ENCODE measurements at places on chromosomes 5 and 9.

GRCh38 chr5:35030426-35031100 is 17.2 kb downstream of the AGXT2 start:
- DNase-seq: no peak

DNA sequence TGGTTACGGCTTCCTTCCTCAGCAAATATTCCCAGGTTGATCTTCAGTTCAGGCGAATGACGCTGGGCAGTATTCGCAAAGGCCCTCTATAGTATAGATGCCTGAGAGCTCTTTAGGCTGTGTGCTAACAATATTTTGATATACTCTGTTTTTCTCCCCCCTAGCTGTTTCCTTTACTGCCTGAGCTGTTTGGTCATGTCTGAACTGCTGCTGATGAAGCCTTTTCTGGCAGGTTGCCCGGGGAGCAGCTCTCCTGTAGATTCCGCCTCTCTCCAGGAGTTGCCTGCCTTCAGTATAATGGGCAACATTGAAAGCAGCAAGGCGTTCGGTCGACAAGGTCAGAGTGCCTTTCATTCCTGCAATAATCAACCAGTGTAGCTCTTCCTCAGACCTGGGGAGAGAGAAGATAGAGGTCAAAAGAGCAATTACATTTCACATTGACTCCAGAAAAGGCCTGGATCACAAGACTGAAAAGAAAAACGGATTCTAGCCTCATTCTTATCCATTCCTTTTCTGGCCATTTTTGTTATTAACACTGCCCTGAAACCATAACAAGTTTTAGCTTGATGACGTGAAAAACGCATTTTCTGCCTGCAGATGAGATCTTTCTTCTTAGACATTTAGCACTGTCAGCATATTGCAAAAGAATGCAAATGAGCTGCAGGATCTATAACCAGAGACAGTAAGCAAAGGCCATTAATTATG is 60.1 kb upstream of the ZNF608 start:
- DNase-seq: peak; percentile 62

- DNase-seq: peak; percentile 47
Observed at GRCh38 chr9:121169094-121169601, 32.5 kb downstream of the RAB14 start.

- no peak for DNase-seq
Observed at GRCh38 chr5:141343953-141344463, 379 bp downstream of the PCDHGA3 start.

DNA sequence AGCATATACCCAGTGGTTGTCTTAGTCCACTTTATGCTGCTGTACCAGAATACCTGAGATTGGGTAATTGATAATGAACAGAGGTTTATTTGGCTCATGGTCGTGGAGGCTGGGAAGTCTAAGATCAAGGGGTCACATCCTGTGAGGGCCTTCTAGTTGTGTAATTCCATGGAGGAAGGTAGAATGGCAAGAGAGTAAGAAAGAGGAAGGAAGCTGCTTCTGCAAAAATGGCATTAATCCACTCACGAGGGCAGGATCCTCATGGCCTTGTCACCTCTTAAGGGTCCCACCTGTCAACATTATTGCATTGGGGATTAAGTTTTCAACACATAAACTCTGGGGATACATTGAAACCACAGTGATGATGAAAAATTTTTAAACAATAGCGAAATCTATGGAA is 17.0 kb downstream of the BTNL8 start:
- DNase-seq: no peak

DNA sequence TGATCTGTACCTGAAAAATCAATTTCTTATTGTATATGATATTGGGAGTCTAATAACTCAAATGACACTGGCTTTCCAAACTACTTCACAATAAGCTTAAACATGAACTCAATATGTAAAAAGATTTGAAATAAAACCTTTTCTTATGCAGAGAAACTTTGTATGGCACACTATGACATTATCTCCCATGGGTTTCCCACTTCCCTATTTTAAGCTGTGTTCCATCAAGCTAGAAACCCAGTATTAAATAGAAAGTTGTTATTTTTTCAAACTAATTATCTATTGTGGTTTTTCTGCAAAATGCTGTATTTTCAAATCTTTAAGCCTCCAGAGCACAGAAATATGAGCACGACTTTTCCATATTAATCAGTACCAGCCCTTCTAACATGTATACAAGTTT is 174.7 kb downstream of the NFIB start:
- DNase-seq: no peak

DNA sequence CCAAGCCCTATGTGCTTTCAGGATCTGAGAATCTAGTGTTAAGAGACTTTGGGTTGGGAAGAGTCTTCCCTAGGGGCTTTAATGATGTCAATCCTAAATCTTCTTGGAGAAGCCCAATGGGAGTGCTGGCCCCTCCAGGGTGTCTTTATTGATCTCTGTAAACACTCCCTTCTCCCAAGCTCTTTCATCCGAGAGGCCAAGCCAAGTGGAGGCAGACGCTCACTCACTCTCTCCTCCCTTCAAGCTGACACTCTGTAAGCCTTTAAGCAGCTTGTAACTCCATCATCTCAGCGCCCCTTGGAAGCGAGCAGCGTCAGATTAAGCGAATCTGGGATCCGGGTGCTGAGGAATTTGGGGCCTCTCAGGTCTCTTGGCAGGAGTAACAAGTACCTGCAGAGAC is 37.7 kb downstream of the SPARC start:
- peak; percentile 66 for DNase-seq

GRCh38 chr9:120937596-120937995 is 11.0 kb upstream of the TRAF1 start:
- DNase-seq: no peak

DNA sequence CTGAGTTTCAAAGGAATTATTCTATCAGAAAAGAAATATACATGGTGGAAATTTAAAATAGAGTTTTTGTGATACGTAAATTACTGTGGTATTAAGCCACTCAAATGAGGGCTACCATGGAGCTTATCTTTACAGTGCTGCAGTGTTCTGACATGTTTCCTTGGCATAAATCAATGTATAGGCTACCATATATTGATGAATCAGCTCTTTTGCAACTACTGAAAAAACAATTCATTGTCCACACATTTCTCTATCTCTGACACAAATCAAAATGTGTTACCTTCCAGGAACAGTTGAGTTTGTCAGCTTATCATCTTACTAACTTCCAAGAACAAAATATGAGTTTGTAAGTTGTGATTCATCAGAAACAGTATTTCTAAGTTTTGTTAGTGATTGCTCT is 140.3 kb upstream of the CDH18 start:
- no peak for DNase-seq

- no peak for DNase-seq
Observed at GRCh38 chr5:39760385-39761198, 335.8 kb upstream of the DAB2 start.

- DNase-seq: no peak
Observed at GRCh38 chr9:133471551-133472276, 7.2 kb downstream of the SLC2A6 start.

GRCh38 chr9:128898382-128898781 is 16.4 kb downstream of the LRRC8A start:
- DNase-seq: no peak

DNA sequence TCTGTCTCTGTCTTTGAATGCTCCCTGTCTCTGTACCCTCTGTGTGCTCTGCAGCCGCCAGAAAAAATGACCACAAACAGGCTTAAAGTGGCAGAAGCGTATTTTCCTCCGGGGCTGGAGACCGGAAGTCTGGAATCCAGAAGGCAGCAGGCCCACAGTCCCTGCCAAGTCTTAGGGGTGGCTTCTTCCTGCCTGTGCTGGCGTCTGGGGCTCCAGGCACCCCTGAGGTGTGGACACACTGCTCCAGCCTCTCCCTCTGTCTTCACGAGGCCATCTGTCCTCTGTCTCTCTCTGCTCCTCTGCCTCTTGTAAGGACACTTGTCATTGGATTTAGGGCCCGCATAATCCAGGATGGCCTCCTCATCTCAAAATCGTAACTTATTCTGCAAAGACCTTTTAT is 298.4 kb upstream of the IRX4 start:
- no peak for DNase-seq

DNA sequence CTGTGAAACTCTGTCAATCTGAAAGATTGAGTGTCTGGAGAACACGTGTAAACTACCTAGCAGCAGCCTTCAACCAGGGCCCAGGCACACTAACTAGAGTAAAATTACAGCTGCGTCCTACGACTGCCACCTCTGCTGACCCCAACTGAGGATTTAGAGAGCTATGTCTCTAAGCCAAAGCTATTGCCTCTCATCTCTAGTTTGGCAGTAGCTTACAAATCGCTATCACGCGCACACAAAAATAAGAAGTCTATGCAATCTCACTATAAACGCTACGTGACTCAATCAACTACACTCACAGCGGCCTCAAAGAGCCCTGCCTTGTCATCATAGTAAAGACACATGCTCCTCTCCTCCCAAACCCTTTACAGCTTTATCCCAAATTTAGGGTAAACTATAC is 8.7 kb downstream of the PPP6C start:
- DNase-seq: no peak

DNA sequence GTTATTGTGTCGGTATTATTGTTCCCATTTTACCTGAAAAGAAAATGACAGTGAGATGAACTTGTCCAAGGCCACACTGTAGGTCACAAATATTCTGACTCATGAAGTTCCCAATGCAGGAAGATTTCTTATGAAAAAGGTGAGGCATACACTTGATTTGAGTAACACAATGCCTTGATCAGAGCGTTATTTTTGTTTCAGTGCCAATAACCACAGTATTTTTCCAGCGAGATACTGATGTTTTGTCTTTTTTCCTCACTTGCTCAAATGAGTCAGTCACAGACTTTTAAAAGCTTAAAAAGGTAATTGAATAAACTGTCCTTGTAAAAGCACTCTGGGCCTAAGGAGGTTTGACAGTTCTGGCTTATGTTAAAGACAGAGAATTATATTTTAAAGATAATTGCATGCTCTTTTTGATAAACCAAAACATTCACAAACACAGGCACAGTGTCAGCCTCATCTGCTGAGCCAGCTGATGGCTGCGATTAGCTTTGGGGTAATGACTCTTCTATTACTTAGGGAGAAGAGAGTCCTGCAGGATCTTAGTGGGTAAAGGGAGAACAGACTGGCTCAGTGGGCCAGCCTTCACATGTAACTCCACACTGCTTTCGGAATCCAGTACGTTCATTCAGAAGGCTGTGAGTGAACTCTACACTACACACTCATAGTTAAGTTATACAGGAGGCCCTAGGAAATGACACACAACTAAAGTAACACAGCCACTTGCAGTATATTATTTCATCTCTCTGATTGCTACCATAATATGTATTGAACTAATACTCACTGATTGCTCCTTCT is 165.5 kb upstream of the CD180 start:
- DNase-seq: no peak

GRCh38 chr9:614431-614830 is 227.1 kb upstream of the DMRT1 start:
- no peak for DNase-seq

- no peak for DNase-seq
Observed at GRCh38 chr9:87327575-87328125, 170.0 kb upstream of the DAPK1 start.

GRCh38 chr5:113058269-113058668 is 81.7 kb downstream of the DCP2 start:
- no peak for DNase-seq

DNA sequence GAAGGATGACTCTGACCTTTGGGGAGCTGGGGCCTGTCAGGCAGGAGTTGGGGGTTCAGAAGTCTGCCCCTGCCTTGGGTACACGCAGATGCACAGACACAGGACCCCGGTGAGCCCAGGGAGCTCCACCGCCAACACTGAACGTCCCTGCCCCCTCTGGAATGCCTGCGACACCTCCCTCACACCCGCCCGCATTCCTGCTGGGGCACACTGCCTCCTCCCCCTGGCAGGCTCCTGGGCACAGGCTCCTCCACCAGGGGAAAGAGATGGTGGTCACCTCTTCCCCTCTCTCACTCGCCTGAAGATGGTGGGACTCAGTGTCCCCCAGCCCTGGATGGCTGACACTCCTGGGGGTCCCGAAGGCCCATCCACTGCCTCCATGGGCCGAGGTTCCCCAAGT is 12.0 kb downstream of the CRB2 start:
- no peak for DNase-seq

DNA sequence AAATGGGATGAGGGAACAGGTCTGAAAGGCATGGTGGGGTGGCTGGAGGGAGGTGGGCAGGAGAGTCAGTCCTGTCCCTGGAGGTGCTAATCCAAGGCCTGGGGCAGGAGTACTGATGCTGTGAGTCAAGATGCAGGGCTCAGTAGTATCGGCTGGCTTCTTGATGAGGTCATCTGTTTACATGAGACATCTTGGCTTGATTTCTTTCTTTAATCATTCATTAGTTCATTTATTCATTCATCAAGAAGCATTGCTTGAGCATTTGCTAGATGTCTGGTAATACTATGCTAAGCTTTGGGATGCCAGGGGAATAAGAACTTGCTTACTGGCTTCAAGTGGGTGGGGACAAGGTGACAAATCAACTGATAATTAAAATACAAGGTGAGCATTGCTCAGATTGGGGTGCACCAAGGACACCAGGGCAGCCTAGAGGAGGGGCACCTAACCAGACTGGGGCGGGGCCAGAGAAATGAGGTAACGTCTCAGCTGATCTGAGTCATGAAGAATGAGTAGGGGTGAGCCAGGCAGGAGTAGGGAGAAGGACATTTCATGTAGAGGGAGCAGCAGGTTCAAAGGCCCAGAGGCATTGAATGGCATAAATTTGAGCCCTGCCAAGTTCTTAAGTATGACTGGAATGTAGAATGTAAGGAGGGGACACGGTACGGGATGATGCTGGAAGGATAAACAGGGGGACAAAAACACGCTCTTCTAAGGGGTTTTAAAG is 88.8 kb downstream of the EGFLAM start:
- DNase-seq: no peak

- DNase-seq: no peak
Observed at GRCh38 chr5:101292199-101292598, 389.1 kb upstream of the ST8SIA4 start.

GRCh38 chr5:150763023-150763769 is 4.4 kb upstream of the DCTN4 start:
- no peak for DNase-seq

DNA sequence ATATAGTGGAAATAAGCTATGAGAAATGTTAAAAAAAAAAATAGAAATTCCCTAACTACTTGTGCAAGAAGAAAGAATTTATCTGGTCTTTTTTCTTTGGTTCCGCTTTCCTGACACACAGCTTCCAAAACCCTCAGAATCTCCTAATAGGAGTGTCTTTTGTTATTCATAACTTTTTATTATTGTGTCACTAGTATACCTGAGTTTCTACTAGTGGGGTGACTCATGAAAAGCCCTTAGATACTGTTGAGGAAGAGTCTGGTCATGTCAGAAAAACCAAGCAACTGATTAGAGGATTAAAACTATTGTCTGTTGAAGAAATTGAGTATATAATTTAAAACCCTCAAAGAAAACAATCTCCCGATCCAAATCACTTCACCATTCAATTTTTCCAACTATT is 152.8 kb upstream of the IFNE start:
- DNase-seq: no peak

Measured in D341Med (cell line).